ENCODE measurements at places on chromosomes 7 and 10.
A peak's percentile ranks its signal among the peaks of the same experiment; 100 is the strongest.

DNA sequence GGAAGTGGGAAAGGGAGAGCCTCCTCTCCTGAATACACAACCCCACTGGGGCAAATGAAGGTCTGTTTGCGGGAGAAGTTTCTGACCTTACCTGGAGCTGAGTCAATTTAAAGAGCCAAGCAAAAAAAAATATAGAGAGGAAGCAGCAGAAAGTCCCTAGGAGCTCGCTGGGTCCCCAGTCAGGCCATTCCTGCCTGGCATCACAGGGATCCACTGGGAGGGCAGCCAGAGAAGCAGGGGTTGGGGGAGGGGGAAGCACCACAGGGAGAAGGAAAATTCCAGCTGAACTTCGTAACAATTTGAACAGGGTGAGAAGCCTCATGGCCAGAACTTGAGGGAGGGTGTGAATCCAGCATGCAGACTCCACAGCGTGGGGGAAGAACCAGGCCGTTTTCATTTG lies 298.7 kb downstream of the LRRTM3 start:
- DNase-seq = no peak

DNA sequence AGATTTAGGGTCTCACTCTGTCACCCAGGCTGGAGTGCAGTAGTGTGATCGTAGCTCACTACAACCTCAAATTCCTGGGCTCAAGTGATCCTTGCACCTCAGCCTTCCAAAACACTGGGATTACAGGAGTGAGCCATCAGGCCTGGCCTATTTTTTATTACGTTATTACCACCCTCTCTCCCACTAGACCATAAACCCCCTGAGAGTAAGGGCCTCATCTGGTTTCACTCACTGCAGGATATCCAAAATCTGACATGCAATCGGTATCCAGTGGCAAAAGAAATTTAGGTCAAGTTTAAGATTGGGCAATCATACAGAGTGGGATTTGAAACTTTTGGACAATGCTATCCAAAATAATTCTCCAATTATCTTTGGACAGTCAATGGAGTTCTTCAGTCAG lies 117.0 kb upstream of the NEBL start:
- DNase-seq = no peak

DNA sequence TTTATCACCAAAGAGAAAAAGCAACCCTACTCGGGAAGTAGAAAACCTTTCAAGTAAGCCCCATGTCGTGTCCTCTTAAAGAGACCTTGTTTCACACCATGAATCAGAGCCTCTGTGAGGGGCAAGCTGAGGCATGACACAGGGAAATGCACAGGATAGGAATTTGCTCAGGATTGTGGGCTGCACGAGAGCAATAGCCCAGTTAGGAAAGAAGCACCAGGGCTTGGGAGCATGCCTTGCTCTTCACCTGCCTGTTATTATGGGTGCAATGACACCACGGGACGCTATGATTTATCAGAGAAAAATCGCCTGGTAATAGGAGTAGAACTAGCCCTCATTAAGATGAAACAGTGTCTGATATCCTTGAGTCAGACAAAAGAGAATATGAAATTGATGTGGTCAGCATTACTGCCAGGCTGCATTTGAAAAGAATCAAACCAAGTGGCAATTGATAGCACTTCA lies 562.9 kb upstream of the NRP1 start:
- peak; percentile 97 for DNase-seq

- DNase-seq = no peak
Observed at GRCh38 chr10:123150986-123151736, 3.0 kb upstream of the BUB3 start.

- no peak for DNase-seq
Observed at GRCh38 chr7:18132811-18133210, 105.2 kb upstream of the PRPS1L1 start.

- DNase-seq = no peak
Observed at GRCh38 chr7:114102131-114102530, 183.3 kb upstream of the PPP1R3A start.
